ENCODE measurements at places on chromosomes 7 and 10. TPM values are rescaled to one million over a fixed set of nuclear protein-coding genes. Genes with fewer than 3 reads are reported as not detected.

The CALML3 gene
- not detected for total RNA-seq

- H3K4me3 ChIP-seq: no peak overlapping the region
- peaks cover 33% of the 10 kb centered on the region for H3K4me1 ChIP-seq
- no peak for DNase-seq
- H3K36me3 ChIP-seq: peaks cover 32% of the 10 kb centered on the region
- no peaks in the 10 kb centered on the region for H3K27me3 ChIP-seq
Observed at GRCh38 chr7:130397051-130397757, 16.9 kb downstream of the CPA1 start.

The CLRN3 gene
- not detected for total RNA-seq

GRCh38 chr7:26787701-26788100 is 76.7 kb downstream of the SKAP2 start:
- no peaks in the 10 kb centered on the region for H3K4me1 ChIP-seq
- H3K27me3 ChIP-seq: no peaks in the 10 kb centered on the region
- no peaks in the 10 kb centered on the region for H3K36me3 ChIP-seq
- H3K27ac ChIP-seq: no peak overlapping the region
- no peak overlapping the region for H3K4me3 ChIP-seq
- no peak for DNase-seq

The ABHD11 gene
- 25.2 TPM for total RNA-seq

GRCh38 chr7:130927062-130927461 is 193.1 kb upstream of the KLF14 start:
- peaks cover 62% of the 10 kb centered on the region for H3K36me3 ChIP-seq
- H3K27ac ChIP-seq: peak overlapping the region; percentile 86
- peaks cover 82% of the 10 kb centered on the region for H3K4me1 ChIP-seq
- H3K4me3 ChIP-seq: peak overlapping the region; percentile 4

GRCh38 chr10:3233486-3233990 is 61.0 kb upstream of the PITRM1 start:
- H3K27ac ChIP-seq: no peak overlapping the region
- DNase-seq: no peak
- H3K4me1 ChIP-seq: peaks cover 1% of the 10 kb centered on the region

DNA sequence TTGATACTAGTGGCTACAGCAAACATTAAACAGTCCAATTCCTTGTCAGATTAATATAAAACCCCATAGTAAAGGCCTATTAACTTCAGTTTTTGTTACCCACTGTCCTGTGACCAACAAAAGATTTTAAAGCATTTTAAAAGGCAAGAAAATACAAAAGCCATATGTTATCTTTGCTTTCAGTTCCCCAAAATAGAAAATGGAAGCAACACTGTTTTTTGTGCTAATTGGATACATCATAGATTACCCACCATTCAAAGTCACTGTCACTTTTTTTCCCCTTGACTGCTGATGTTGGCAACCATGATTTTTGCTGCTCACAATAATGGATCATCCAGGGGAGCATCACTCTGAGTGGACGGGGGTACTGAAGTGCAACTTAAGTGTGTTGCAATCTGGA is 52.4 kb upstream of the TMEM140 start:
- peaks cover 3% of the 10 kb centered on the region for H3K36me3 ChIP-seq
- H3K4me3 ChIP-seq: no peak overlapping the region
- peaks cover 4% of the 10 kb centered on the region for H3K4me1 ChIP-seq
- H3K27ac ChIP-seq: no peak overlapping the region
- no peak for DNase-seq
